Adrenal gland (tissue), 19 donors: ENCODE measurements at places on chromosomes 3 and 15. TPM values are rescaled to one million over a fixed set of nuclear protein-coding genes. Genes with fewer than 3 reads are reported as not detected.

DNA sequence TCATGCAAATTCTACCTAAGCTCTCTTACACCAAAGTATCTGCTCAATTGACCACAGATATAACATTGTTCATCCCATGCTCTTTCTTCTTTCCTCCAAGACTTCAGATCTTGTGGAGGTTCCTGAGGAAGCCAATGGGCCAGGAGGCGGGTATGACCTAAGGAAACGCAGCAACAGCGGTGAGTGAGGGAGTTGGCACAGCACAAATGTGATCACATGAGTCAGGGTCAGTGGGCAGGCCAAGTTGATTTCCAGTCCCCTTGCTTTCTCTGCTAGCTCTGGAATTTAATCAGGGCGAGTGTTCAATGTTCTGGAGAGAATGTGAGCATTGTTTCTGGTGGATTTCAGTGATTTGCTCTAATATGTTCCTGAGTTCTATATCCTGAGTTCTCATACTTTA lies 112.7 kb downstream of the STAC start:
- H3K4me1 ChIP-seq = no peaks in the 10 kb centered on the region
- no peaks in the 10 kb centered on the region for H3K36me3 ChIP-seq
- DNase-seq = no peak

DNA sequence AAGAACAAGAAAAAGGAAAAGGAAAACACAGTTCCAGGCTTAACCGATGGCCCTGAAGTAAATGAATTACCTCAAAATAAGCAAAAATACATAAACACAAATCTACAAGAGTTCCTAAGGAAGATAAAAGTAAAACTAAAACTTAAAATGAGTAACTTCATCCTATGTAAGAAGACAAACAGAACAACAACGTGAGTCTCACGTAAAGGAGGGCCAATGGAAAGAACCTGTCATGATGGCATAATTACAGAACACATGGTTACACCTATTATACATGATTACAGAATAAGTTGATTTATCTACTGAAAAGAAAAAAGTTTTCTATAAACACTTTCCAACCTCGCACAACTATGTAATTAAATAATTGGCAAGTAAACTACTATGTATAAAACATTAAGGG lies 42.1 kb downstream of the ADAM10 start:
- H3K4me3 ChIP-seq = no peak overlapping the region
- H3K4me1 ChIP-seq = no peaks in the 10 kb centered on the region
- H3K36me3 ChIP-seq = no peaks in the 10 kb centered on the region
- no peak for DNase-seq
- H3K27me3 ChIP-seq = no peaks in the 10 kb centered on the region
- no peak overlapping the region for H3K27ac ChIP-seq

DNA sequence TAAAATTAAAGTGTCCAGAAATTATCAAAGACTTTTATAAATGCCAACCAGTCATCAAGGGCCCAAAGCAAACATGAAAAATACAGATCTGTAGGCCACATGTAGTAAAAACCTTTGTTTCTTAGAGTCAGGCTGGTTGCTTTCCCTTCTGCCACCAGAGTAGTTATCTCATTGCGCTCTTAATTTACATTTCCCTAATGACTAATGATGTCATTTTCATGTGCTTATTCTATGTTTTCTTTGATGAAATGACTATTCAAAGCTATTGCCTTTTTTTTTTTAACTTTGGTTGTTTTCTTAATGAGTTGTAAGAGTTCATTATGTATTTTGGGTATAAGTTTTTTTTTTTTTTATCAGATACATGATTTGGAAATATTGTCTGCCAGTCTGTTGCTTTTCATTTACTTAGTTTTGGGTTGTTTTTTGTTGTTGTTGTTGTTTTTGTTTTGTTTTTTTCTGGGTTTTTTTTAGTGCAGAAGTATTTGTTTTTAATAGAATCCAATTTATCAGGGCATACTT lies 140.6 kb downstream of the HCN4 start:
- no peak overlapping the region for H3K27ac ChIP-seq
- no peaks in the 10 kb centered on the region for H3K36me3 ChIP-seq
- DNase-seq = no peak
- no peak overlapping the region for H3K4me3 ChIP-seq
- no peaks in the 10 kb centered on the region for H3K4me1 ChIP-seq

GRCh38 chr15:84983294-84983693 lies 1.6 kb downstream of the PDE8A start:
- H3K4me1 ChIP-seq = peaks cover 12% of the 10 kb centered on the region
- H3K27ac ChIP-seq = peak overlapping the region; percentile 97
- H3K27me3 ChIP-seq = no peaks in the 10 kb centered on the region
- peak overlapping the region; percentile 95 for H3K4me3 ChIP-seq

XXYLT1 gene
- 9.5 TPM for total RNA-seq

STRIT1 gene
- not detected for total RNA-seq
